ENCODE measurements at places on chromosomes 16 and 17.

- no peak for DNase-seq
These were observed 941.6 kb upstream of the CDH8 start for GRCh38 chr16:62977876-62978275.

GRCh38 chr17:57559634-57560318, 185.3 kb downstream of the CCDC182 start:
- no peak for DNase-seq

DNA sequence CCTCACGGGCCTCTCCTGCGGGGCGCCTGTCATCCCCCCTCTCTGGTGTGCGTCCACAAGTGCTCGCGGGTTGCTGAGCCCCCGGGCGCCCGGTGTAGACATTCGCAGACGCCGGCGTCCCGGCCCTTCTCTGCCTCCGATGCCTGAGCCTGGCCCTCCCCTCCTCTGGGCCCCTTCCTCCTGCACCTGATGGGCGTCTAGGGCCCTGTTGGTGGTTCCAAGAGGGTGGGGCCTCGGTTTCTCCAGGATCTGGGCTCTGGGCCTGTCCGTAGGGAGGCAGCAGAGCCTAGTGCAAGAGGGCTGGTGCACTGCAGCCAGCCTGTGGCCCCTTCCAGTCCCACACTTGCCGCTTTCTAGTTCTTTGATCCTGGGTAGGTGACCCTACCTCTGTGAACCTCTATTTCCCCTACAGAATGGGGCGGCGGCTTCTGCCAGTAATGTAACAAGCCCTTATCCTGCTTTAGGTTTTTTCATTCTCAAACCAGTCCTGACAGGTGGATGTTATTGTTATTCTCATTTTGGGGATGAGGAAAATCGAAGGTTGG, 623 bp downstream of the E4F1 start:
- no peak for DNase-seq

DNA sequence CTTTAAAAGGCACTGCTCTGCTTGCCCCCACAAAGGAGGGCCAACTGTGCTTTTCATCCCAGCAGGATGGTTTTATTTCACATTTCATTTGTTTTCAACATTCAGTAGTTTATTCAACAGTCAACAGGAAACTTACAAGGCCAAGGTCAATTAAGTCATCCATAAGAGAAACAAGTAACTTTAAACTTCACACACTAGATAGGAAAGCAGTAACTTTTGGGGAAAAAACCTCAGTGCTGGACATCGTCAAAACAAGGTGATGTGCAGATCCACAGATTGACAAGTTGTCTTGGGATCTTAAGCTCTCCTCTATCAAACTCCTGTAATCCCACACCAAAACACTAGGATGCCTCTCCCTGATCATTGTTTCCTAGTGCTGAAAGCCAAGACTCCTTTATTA, 18.5 kb downstream of the NFE2L1 start:
- no peak for DNase-seq

DNA sequence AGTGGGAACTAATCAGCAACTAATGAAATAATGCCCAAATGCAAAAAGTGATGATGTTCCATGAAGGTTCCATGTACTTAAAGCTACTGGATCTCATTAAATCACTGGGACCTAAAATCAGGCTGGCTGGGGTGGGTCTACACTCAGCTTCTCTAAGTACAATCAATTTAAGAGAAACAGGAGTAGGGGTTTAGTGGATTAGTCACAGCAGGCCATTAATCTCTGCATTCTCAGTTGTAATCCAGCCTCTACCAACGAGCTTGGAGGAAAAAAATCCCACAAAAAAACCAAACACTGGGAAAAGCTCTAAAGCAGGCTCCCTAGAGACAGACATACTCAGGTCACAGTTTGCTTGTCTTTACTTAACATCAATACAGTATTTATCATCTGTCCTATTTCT, 15.0 kb downstream of the CA10 start:
- no peak for DNase-seq

DNA sequence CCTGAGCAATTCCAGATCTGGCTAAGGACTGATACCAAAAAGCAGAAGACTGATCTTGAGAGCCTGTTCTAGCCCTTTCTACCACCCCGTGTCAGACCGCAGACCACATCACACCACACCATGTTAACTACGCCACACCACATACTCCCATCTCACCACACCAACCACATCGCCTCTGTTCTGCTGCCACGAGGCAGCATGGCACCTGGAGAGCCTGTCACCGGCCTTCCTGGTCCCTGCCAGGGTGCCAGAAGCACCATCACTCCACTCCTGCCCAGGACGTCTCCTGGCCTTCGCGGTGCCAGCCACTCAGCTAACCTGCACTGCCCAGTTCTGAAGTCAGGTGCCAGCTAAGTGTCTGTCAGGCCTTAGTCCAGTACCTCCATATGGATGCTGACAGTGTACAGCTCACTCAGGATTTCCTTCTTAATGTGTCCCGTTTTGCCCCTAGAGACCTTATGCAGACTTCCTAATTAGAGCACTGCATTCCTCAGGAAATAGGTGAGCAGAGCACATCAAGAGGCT, 37.2 kb upstream of the BCAR1 start:
- DNase-seq = no peak

DNA sequence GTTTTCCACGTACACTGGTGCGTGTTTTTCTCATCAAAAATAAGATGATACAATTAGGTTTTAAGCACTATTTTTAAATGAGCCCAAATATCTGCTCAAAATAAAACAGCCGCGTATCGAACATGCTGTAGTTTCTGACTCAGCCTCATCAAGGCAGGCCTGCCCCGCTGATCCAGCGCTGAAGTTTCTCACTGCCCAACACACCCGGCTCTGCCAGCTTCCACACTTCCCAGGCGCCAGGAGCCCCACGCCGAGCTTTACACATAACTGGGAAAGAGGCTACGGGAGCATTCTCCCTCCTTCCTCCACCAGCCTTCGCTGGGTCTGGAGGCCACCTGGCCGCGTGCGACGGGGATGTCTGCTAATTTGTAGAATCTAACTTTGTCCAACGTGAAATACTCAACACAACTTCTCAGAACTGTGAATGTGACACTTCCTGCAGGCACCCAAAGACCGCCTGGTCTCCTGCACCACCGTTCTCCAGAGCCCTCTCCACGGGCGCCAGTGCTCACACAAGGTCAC, 42.1 kb downstream of the MAP1LC3B start:
- no peak for DNase-seq

DNA sequence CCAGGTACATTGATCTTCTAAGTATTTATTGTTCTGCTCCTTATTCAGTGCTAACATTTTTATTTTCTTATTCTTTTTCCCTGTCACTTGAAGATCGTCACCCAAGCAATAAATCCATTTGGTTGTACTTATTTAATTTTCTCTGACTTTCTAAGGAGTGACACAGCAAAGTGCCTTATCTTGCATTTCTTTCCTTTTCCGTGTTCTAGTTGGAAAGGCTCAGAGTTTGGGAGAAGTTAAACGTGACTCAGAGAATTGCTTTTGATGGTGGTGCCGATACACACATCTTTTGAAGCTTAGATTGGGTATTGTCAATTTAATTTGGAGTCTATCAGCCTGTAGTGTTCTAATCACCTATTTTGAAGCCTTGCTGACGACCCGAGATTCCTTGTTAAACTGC, 72.0 kb downstream of the PITPNC1 start:
- DNase-seq = no peak
